Hair follicular keratinocyte (primary cell): ENCODE measurements at places on chromosomes 2 and 18. TPM values are rescaled to one million over a fixed set of nuclear protein-coding genes. Genes with fewer than 3 reads are reported as not detected.

SLC38A11 gene
- not detected in 2 replicates for total RNA-seq

CHRNA1 gene
- not detected in 2 replicates for total RNA-seq

POU3F3 gene
- not detected in 2 replicates for total RNA-seq

STARD6 gene
- total RNA-seq = not detected in 2 replicates

PMAIP1 gene
- total RNA-seq = 14.9 and 16.2 TPM in 2 replicates

ABCG8 gene
- total RNA-seq = not detected in 2 replicates

IL18R1 gene
- total RNA-seq = 2.0 and 2.1 TPM in 2 replicates
